ENCODE measurements at places on chromosomes 4 and X. TPM values are rescaled to one million over a fixed set of nuclear protein-coding genes. Genes with fewer than 3 reads are reported as not detected.
A peak's percentile ranks its signal among the peaks of the same experiment; 100 is the strongest.

- no peak for DNase-seq
Measured at GRCh38 chr4:12978310-12978709, 505.8 kb downstream of the RAB28 start.

The PPARGC1A gene
- total RNA-seq: 47.2 TPM

- DNase-seq: no peak
Measured at GRCh38 chr4:18185491-18185890, 163.9 kb upstream of the LCORL start.

- DNase-seq: no peak
Measured at GRCh38 chr4:150782921-150783320, 201.0 kb downstream of the MAB21L2 start.

The TLR10 gene
- not detected for total RNA-seq

- DNase-seq: no peak
Measured at GRCh38 chr4:153936121-153936520, 147.2 kb upstream of the SFRP2 start.

The PRDM8 gene
- total RNA-seq: 1.5 TPM

GRCh38 chr4:123412700-123413512 lies 16.3 kb downstream of the SPRY1 start:
- DNase-seq: no peak

GRCh38 chrX:130606425-130606824 lies 204.6 kb downstream of the RBMX2 start:
- DNase-seq: no peak

DNA sequence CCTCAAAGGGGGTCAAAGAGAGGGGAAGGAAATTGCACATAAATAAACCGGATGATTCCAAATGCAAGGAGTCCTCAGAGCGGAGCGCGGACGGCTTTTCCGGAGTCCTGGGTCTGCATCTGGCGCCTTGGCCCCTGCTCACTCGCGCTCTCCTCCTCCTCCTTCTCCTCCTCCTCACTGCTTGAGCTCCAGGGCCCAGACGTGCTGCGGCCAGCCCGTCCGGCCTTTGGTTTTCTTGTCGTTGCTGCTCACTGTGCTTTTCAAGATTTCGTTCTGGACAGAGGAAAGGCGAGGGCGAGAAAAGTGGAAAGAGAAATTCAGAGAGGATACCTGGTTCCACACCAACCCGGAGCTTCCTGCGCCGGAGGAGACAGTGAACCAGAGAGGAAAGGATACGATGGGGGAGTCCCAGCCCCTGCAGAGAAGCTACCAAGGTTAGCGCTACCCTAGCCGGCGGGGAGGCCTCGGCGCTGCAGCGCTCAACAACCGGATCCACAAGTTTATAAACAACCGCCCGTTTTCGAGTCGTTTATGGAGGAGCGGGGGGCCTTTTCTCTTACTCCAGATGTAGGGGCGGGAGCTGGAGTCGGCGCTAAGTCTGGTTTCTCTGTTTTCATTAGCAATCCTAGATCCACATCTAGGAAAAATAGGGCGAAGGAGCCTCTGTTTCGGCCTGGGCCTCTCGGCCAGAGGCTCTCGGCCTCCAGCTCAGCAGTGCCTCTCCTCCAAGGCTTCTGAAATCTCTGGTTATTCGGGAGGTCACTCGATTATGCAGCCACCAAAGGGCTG lies 2.7 kb downstream of the HAND2 start:
- DNase-seq: peak; percentile 53

The PRMT9 gene
- total RNA-seq: 5.1 TPM

The SPCS3 gene
- total RNA-seq: 76.9 TPM

The AMTN gene
- not detected for total RNA-seq

GRCh38 chrX:50586407-50586806 lies 115.8 kb upstream of the DGKK start:
- DNase-seq: no peak

DNA sequence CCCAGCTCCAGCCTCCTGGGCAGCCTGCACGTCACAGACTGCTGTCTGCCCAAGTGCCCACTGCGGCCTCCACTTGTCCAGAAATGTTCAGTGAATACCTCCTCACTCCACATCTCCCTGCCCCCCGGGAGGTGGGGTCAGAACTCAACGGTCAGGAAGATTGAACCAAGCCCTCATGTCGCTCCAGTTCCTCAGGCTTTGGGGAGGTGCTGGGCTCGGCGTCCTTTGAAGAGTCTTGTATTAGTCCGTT lies 82.4 kb upstream of the LRPAP1 start:
- no peak for DNase-seq
